ENCODE measurements at places on chromosomes 12 and 14.

- DNase-seq, result no peak
Measured at GRCh38 chr12:25788707-25789442, 169.6 kb upstream of the RASSF8 start.

DNA sequence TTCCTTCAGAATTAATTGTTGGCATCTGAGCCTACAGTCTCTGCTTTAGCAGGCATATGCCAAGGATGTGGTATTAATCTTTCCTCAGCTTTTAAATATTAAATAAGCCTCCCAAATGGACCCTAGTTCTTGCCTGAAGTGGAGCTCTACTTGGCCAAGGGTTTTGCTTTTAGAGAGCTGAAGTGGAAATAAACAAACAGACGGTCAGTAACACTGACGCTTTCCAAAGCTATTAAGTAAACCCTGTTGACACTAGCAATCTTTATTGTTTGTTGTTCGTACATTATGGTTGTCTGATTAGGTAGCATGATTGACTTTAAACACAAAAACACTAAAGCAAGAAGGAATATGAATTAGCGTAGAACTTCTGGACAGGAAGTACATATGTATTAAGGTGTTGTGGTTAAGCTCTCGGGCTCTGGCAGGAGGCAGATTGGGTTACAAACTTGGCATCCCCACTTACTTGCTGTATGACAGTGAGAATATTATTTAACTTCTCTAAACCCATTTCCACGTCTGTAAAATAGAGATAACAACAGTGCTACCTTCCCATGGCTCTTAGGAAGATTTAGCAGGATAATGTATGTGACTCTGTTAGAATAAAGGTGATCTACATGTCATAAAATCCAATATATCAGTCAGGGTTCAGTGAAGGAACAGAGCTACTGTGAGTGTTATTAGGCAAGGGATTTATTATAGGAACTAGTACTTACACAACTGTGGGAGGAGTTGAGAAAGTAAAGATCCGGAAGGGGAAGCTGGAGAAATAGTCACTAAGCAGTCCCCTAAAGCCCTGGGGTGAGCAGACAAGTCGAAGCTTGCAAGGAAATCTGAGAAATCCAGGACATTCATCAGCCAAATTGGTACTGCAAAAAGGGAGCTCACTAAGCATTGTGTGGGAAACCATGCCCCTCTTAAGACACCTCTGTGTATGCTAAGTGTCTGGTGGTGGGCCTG, 92.2 kb upstream of the ATF7IP start:
- no peak for DNase-seq

- no peak for DNase-seq
Measured at GRCh38 chr14:105073720-105074600, 8.7 kb upstream of the GPR132 start.

DNA sequence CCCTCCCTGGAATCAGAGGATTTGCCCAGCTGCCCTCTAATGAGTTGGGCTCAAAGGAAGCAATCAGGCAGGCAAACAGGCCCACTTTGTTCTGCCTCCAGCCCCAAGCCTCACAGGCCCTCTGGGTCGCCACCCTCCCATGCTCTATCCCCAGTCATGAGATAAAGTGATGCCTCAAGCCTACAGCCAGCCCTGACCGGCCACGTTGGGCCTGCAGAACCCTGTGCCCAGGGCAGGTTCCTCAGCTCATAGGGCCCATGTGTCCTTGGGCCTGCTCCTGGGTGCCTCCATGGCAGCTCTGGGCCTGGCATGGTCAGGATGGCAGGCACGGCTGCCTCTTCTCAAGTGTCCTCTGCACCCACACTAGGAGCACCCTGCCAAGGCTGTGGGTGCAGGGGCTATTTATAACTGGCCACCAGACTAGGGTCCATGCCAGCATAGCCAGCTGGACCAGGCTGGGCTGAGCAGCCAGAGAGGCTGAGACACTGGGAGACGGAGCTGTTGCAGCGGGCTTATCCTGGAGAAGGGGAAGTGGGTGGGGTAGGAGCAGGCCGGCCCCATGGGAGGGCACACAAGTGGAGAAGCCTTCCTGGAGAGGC, 20.2 kb downstream of the HDAC7 start:
- no peak for DNase-seq

DNA sequence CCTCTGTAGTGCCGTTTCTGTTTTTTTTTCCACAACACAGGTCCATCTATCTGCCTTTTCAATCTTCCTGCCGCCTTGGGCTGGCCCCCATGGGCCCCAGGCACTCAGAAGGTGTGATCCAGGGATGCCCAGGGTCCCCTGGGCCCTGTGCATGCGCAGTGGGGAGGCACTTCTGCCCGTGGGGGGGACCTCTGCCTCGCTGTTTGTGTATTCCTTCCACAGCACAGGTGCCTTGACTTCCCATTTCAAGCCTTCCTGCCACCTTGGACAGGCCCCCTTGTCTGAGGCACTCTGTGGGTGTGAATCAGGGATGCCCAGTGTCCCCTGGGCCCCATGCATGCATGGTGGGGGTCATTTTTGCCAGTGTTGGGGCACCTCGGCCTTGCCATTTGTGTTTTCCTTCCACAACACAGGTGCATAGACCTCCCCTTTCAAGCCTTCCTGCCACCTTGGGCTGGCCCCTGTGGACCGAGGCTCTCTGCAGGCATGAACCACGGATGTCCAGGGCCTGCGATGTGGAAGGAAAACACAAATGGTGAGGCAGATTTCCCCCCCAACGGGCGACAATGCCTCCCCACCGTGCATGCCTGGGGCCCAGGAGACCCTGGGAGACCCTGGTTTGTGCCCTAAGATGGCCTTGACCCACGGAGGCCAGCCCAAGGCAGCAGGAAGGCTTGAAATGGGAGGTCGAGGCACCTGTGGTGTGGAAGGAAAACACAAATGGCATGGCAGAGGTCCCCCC, 366.5 kb downstream of the ALG10 start:
- peak; percentile 40 for DNase-seq

GRCh38 chr14:95413289-95414215, 93.8 kb upstream of the CLMN start:
- DNase-seq, result no peak

- DNase-seq, result no peak
Measured at GRCh38 chr14:48890333-48890732, 695.8 kb downstream of the RPS29 start.

DNA sequence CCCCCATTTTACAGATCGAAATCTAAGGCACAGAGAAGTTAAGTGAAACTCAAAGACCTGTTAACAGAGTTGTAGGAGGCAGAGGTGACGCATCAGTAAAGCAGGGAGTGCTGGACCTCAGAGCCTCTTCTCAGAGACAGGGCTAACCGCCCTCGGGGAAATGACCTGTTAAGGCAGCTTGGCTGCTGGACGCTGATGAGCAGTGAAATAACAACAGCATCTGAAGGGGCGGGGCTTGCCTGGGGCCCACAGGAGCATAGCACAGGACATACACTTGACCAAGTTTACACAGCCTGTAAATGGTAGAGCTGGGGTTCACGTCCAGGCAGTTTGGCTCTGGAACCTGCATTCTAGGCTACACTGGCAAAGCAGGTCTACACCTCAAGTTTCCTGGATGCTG, 39.3 kb downstream of the LRTM2 start:
- peak; percentile 43 for DNase-seq

DNA sequence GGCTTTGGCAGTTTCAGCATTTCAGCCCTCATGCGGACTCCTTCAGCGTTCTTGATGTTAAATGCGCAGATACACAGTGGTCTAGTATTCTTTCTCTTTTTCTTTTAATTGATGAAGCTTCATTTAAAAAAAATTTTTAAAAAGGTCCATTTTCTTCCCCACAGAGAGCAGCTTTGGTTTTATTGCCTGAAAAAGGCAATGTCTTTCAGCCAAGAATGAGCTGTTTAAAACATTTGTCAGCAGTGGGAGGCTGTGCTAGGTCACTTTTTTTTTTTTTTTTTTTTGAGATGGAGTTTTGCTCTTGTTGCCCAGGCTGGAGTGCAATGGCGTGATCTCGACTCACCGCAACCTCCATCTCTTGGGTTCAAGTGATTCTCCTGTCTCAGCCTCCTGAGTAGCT, 13.5 kb downstream of the KMT5A start:
- DNase-seq, result no peak

- DNase-seq, result no peak
Measured at GRCh38 chr12:128339631-128340030, 72.7 kb downstream of the TMEM132C start.

DNA sequence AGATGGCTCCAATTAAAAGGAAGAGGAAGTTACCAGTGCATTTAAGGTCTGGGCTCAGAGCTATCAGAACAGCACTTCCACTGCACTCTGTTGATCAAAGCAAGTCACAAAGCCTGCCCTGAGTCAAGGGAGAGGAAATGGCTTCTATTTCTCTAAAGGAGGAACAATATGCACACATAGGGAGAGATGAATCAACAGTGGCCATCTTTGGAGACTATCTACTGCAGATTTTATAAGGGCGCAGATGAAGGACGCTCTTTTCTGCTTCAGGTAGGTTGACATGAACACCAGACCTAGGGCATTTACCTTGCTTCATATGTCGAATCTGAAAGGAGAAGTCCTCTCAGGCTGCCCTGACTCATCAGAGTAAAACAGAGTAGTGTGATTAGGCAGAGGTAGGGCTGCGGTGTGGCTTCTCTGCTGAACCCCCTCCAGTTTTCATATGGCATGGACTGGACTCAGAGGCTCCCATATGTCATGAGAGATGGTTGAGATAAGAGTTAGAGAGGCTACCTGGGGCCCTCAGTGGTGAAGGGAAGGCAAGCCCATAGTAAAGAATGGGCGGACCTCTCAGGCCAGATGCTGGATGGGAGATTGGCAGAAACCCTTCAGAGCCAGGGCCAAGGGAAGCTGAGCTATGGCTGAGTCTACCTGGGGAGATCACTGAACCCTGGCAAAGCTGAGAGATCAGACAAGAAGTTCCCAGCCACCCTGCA, 84.4 kb downstream of the ARF6 start:
- DNase-seq, result no peak

- no peak for DNase-seq
Measured at GRCh38 chr12:100539202-100539601, 34.3 kb upstream of the GAS2L3 start.

DNA sequence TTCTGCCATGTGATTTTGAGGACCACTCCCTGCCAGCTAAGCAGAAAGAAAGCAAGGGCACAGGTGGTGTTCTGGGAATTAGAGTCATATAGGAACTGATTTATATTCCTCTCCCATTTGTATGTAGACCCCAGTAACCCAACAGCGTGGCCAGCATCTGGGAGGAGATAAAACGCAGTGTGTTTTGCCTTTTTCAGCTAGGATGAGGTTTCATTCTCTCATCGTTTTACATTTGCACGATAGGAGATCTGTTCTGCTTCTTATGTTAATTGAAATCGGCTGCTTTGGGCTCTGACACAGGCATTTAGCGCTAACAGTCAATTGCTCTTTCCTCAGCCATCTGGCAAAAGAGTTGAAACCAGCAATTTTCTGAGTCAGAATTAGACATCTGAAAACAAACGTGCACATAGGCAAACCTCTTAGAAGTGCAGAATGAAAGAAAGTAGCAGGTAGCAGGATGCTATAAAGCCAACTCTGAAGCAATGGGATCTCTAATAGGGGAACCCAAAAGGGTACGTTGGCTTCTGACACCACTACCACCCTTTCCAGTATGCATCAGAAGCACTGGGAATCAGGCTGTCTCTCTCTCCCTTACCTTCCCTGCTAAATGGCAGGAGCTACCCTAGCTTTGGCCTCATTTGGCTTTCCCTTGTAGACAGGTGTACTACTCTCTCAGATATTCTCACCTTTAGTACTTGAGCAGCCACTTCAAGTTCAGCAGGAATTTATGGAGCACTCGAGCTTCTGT, 219.1 kb downstream of the PHLDA1 start:
- DNase-seq, result no peak

- DNase-seq, result no peak
Measured at GRCh38 chr14:51652168-51653078, 713 bp downstream of the FRMD6 start.

DNA sequence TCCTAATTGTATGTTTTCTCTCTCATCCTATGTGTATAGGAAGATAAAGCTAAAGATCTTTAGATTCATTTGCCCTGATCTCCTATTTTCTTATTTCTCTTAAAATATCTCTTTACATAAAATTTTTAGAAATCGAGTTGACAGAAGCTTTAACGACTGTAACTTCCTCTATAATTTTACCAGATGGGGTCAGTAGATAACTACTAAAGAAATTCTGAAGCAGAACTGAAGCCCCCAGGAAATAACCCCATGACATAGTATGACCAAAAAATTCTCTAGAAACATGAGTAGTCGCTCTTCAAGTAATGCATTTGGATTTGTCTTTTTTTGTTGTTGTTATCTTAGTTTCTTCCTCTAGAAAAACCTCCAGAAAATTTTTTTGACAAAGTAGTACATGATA, 288.0 kb downstream of the ERC1 start:
- no peak for DNase-seq

DNA sequence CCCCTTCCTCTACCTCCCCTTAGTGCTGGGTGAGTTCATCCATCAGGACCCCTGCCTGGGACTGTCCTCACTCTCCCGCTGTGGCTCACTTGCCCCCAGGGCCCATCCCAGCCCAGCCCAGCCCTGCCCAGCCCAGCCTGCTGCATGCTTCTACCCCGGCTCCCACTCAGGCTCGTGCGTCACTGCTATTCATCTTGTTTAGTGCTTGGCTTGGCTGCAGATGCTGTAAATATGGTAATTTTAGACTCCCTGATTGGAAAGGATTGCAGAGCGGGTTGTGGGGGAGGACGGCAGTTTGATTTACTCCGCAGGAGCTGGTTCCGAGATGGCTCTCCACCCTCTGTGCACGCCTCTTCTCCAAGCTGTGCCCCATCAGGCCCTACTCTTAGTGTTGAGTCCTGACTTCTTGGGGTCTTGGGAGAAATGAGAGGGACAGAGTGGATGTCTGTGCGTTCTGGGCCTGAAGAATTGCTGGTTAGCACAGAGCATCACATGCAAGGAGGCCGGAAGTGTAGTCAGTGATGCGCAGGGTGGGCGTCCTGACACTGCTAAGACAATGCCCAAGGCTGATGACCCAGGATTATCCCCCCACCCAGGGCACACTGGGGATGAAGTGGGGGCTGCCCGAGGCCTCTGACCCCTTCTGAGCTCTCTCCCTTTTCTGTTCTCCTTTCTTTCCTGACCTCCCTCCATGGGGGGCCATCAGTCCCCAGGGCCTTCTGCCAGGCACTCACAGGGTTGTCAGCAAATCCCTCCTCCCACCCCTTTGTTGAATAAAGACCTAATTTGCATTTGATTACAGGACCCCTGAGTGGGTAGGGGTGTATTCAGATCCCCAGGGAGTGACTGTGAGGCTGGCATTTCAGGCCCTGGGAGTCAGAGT, 244.4 kb downstream of the ZFP36L1 start:
- DNase-seq, result peak; percentile 75

- no peak for DNase-seq
Measured at GRCh38 chr14:101525640-101526527, 35.4 kb upstream of the DIO3 start.

- DNase-seq, result no peak
Measured at GRCh38 chr14:56196274-56196673, 78.1 kb downstream of the PELI2 start.

DNA sequence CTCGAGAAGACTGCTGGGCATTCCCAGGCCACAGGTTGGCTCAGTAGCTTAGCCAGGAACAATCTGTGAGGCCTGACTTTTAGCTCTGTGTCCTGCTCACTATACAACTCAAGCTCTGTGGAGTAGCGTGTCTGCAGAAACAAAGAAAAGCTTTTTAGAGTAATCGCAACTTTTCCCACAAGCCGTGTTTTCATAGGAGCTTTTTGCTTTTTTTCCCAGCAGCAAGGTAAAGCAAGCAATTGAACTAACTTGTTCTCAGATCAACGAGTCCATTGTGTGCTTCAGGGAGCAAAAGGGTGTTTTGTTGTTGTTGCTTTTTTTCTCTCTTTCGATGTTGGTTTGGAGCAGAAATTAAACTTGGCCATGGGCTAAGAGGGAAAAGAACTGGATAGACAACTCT, 97.3 kb upstream of the BCL2L14 start:
- DNase-seq, result no peak

GRCh38 chr12:13000925-13001774, 1.1 kb upstream of the HEBP1 start:
- DNase-seq, result peak; percentile 85
